ENCODE measurements at places on chromosomes 1 and 21.
A peak's percentile ranks its signal among the peaks of the same experiment; 100 is the strongest.

DNA sequence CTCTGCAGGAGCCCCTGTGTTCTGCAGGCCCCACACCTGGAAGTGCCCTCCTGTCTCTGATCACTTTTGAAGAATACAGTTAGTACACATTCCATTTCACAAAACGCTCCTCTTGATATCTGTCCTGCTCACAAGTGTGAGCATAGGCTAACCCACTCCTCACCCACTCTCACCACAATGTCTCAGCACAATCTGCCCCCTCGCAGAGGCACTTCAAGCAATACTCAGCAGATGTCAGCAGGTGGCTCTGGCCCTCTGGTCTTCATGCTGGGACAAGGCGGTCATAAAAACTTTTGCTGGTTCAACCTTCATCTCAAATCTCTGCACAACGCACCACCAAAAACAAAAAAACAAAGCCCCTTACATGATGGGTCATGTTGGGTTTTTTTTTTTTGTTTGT is 671.2 kb downstream of the MATN1 start:
- DNase-seq, result no peak

DNA sequence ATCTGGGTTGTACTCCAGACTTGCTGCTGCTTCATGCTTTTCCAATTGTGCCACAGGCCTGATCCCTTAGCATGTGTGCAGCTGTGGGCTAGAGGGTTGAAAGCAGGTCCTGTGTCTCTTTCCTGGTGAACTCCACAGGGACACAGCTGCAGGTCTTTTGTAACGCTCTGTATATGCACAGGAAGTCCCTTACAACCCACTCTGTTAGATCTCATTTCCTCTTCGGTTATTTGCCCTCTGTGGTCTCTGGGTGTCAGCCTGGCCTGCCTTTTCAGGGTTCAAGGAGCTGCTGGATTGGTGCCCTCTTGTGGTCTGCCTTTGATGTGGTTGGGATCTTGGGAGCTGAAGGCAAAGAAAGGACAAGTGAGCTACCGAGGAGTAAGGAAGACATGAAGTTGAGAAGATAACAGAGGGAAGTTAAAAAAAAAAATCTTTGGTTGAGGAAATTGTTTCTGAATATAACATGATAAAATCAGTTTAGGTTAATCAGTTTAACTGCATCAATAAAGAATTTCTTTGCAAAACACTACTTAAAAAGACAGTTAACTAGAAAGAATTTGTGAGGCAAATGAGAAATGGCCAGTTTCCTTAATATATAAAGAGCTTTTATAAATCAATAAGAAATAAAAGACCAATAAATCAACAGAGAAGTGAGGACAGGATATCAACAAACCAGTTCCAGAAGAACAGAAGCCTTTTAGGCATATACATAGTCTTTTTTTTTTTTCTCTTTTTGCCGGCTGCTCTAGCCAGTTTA is 44.1 kb downstream of the UCK2 start:
- DNase-seq, result no peak

- DNase-seq, result no peak
Measured at GRCh38 chr1:26723013-26723991, 27.5 kb downstream of the ARID1A start.

- no peak for DNase-seq
Measured at GRCh38 chr1:8879464-8879921, 1.0 kb upstream of the ENO1 start.

DNA sequence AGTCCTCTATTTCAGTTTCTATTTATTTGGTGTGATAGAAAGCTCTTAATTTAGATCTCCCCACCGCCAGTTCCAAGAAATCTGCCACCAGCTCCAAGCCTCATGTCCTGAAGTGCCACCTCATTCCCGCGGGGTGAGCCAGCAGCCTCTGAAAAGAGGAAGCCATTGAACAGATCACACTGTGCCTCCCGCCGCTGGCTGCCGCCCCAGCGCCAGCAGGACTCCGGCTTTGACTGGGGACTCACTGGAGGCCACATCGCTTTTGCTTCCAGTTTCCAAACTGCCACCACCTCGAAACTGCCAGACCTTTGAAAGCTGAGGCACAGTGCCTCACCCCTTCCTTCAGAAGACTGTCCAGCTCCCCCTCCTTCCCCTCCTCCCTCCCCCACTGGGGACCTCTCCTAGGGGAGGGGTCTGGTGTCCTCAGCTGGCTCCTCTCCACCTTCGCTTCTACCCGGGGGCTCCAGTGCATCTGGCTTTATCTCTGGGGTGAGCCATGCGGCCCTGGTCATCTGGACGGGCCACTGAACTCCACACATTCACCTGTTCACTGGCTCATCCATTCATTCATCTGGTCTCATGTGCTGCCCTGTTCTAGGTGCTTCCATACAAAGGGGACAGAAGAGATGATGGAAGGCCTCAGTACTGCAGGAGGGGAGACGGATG is 58.9 kb downstream of the VPS26C start:
- DNase-seq, result no peak

DNA sequence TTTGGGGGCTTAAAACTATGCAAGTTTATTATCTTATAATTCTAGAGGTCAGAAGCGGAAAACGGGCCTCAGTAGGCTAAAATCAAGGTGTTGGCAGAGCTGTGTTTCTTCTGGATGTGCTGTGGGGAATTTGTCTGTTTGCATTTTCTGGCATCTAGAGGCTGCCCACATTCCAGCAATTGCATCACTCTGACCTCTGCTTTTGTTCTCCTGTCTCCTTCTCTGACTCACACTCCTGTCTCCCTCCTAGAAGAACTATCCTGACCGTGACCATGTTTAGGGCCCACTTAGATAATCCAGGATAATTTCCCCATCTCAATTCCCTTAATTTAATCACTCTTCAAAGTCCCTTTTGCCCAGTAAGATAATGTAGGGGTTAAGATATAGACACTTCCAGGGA is 127.4 kb upstream of the DEPDC1 start:
- no peak for DNase-seq

GRCh38 chr1:232363008-232363407 is 266.9 kb downstream of the SIPA1L2 start:
- DNase-seq, result no peak

- no peak for DNase-seq
Measured at GRCh38 chr1:247430434-247430833, 14.5 kb downstream of the NLRP3 start.

DNA sequence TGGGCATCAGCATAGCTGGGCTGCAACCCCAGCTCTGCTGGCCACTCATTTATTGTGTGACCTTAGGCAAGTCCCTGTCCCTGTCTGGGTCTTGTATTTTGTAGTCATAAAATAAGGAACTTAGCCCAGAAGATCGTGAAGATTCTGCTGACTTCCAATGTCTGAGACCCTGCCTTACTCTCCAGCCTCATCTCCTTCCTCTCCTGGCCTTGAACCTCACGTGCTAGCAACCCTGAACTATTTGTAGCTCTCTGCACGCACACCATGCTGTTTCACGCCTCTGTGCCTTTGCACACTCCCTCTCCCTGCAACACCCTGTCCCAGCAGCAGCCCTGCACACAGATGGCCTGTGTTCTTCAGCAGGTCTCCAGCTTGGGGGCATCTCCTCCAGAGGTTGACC is 121.1 kb downstream of the LACTBL1 start:
- no peak for DNase-seq

GRCh38 chr1:74748960-74749359 is 16.0 kb downstream of the TYW3 start:
- no peak for DNase-seq

DNA sequence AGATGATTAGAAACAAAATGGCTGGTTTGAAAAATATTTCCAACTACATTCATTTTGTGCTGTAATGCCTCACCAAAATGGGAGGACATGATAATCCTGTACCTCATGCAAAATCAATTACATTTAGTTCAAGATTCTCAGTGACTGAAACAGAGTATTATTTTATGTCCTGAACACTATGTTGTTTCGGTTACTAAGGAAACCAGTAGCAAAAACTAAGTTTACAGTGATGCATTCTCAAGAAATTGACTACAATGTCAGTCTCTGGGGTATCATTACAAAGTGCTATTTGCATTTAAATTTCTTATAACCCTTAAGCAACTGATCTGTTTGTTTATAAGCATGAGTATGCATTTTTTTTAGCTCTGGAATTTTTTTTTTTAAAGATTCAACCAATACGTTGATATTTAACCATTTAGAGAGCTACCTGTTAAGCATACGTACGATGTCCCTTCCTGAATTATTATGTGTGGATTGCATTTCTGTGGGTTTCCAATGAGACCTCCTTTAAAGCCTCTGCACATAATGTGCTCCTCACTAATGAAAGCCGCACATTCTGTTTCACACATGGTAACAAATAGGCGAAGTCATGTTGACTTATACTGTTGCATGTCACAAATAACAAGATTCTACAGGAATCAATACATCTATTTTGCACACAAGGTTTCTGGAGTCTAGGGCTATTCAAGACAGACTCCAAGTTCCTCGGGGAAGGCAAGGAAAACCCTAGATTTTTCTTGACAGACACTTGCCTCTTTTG is 1035.7 kb downstream of the ADGRL2 start:
- DNase-seq, result no peak

DNA sequence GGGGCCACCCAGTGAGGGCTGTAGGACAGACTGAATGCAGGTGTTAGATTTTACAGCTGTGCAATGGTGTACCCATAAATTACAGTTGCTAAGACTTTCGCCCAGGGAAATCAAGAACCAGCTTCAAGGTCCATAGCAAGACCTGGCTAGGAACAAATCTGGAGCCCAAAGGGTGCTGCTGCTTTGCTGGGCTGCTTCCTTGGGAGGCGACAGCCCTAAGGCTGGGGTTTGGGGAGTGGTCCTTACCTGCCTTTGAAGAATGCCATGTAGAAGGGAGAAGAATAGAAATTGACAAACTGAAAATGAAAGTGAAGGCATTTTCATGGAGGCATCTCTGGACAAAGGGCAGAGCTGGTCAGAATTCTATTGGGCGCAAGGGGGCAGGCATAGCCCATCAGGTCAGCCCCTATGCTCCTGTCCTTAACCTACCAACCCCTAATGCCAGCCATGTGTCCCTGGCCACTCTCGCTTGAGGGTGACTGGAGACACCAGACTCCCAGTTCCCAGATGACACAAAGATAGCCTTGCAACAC is 7.6 kb upstream of the ARHGEF19 start:
- no peak for DNase-seq

- DNase-seq, result no peak
Measured at GRCh38 chr21:44449473-44450363, 5.6 kb upstream of the LRRC3 start.

DNA sequence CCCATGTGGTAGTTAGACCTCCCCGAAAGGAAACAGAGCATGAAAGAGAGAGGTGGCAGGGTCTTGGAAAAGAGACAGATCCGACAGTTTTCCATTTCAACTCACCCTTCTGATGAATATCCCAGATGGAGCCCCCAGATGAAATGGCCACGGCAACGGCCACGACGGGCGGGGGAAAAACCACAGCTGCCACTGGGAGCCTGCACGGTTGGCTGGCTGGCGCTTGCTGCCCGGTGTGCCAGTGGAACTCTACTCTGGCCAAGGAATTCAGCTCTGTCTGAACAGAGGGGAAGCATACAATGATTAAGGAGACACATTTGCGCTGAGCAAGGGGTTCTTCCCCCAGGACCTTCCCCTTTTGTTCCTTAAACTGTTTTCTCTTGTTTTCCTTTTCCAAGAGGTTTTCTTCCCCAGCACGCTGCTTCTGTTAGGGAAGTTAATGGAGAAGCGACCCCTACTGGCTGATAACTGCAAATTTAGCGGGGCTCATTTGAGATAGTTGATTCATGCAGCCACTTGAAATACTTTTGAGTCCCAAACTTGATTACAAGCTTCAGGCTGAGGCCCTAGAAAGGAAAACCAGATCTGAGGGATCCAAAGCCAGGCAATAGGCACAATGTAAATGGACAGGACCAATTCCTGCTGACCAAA is 1122.5 kb downstream of the NCAM2 start:
- peak; percentile 13 for DNase-seq

GRCh38 chr1:176626572-176627061 is 163.6 kb downstream of the PAPPA2 start:
- no peak for DNase-seq

GRCh38 chr1:15195420-15196052 is 42.0 kb downstream of the TMEM51 start:
- DNase-seq, result no peak
